ENCODE measurements at places on chromosomes 7 and 10.
A peak's percentile ranks its signal among the peaks of the same experiment; 100 is the strongest.

- H3K4me3 ChIP-seq = peak overlapping the region; percentile 36
- peaks cover 72% of the 10 kb centered on the region for H3K4me1 ChIP-seq
- peaks cover 2% of the 10 kb centered on the region for H3K27me3 ChIP-seq
- peaks cover 10% of the 10 kb centered on the region for H3K36me3 ChIP-seq
Observed at GRCh38 chr10:116732573-116732972, 9.8 kb downstream of the HSPA12A start.

GRCh38 chr7:156545979-156546378, 94.6 kb upstream of the RNF32 start:
- no peaks in the 10 kb centered on the region for H3K4me1 ChIP-seq
- H3K27me3 ChIP-seq = no peaks in the 10 kb centered on the region
- peaks cover 5% of the 10 kb centered on the region for H3K36me3 ChIP-seq
- no peak for DNase-seq

DNA sequence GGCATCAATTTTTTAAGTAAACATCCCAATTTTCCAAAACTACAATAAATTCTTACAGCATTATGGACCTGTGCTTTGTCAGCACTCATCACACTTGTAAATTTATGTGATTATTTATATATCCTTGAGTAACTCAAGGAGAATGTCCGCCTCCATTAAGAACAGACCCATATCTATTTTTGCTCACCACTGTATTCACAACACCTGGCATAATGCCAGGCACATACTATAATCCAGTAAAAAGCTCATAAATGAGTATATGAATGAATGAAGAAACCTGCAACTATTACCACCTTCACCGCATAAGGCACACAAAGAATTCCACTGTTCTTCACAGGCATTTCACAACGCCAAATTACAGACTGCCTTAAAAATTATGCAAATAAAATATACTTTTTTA, 46.9 kb downstream of the MINDY3 start:
- peaks cover 1% of the 10 kb centered on the region for H3K36me3 ChIP-seq
- no peak for DNase-seq
- no peak overlapping the region for H3K4me3 ChIP-seq
- H3K4me1 ChIP-seq = peaks cover 9% of the 10 kb centered on the region
- H3K27ac ChIP-seq = 0 out of 2 replicates have a peak overlapping the region, but pooled peaks have one; percentile 0
- H3K27me3 ChIP-seq = no peaks in the 10 kb centered on the region

DNA sequence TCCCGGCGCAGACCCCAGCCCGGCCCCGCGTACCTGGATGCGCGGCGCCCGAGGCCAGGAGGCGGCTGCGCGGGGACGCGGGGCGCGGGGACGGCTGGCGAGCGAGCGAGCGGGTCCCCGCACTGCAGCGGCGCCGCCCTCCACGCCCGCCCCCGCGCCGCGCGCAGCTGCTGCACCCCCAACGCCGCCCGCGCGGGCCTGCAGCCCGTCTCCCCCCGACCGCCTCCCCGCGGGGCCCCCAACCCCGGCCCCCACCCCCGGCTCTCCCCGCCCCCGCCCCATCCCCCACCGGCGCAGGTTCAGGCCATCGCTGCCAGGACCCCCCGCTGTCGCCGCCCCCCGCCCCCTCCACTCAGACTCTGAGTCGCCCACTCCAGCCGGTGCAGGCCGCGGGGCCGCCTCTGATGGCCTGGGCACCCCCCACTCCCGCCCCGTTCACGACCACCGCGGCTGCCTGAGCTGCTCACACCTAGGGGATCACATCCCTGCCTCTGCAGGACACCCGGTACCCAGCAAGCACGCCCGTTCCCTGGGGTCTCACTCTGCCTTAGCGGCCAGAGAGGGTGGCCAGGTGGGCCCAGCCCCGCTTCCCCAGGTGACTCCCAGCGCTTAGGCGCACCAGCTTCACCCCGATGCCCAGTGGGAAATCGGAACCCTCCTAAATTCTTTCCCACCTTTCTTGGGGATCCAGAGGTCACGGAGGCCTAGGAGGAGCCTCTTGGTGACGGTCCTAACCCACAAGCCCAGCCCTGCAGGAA, 13.9 kb upstream of the DNAAF5 start:
- H3K36me3 ChIP-seq = peaks cover 4% of the 10 kb centered on the region
- H3K27me3 ChIP-seq = peaks cover 6% of the 10 kb centered on the region
- no peak for DNase-seq
- no peaks in the 10 kb centered on the region for H3K4me1 ChIP-seq
- no peak overlapping the region for H3K27ac ChIP-seq
- H3K4me3 ChIP-seq = no peak overlapping the region

Measured in HFFc6 (cell line).